ENCODE measurements at places on chromosomes 16 and 17.
A peak's percentile ranks its signal among the peaks of the same experiment; 100 is the strongest.

- no peak for DNase-seq
Measured at GRCh38 chr17:50922721-50923405, 56.7 kb upstream of the TOB1 start.

DNA sequence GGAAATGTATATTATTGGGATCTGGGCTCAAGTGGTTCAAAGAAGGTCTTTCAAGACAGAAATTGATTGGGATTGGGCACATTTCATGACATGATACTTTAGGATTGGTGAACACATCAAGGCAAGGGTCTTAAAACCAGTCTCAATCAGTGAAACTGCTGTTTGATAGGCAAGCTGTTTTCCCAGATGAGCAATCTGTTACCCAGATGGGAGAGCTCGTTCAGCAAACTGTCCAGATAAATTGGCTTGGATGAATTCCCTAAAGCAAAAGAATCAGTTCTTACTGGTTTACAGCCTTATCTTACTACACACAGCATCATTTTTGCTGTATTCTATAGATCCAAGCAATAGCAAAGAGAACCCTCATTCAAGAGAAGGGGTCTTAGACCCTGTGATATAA is 31.0 kb upstream of the CNEP1R1 start:
- no peak for DNase-seq

- DNase-seq, result peak; percentile 87
Measured at GRCh38 chr17:16584273-16584995, 15.4 kb upstream of the ZNF287 start.

- DNase-seq, result peak; percentile 45
Measured at GRCh38 chr16:21336231-21336630, 58.1 kb upstream of the CRYM start.

GRCh38 chr16:70364399-70364798 is 17.7 kb downstream of the DDX19A start:
- DNase-seq, result no peak

DNA sequence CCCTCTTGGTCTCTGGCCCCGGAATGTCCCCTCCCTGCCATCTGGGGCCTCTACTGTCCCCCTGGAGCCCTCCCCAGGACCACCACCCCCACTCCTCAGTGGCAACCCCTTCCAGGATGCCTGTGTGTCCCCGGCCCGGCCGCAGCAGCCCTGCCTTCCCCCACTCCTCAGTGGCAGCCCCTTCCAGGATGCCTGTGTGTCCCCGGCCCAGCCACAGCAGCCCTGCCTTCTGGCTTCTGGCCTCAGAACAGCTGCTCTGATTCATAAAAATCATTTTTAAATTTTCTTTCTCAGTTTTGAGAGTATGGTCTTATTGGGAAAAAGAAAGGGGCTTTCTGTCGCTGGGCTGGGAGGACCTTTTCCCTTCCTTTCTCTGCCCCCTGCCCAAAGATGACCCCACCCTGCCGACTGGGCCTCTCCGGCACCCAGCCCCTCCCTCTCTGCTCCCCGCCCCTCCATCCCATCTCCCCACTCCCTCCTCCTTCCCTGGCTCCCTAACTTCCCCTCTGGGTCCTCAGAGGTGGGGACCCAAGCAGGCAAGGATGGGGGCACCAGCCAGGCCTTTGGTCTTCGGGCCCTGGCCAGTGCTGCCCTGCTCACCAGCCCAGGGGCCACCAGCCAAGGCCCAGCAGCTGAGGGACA is 40.5 kb downstream of the BAHCC1 start:
- no peak for DNase-seq

DNA sequence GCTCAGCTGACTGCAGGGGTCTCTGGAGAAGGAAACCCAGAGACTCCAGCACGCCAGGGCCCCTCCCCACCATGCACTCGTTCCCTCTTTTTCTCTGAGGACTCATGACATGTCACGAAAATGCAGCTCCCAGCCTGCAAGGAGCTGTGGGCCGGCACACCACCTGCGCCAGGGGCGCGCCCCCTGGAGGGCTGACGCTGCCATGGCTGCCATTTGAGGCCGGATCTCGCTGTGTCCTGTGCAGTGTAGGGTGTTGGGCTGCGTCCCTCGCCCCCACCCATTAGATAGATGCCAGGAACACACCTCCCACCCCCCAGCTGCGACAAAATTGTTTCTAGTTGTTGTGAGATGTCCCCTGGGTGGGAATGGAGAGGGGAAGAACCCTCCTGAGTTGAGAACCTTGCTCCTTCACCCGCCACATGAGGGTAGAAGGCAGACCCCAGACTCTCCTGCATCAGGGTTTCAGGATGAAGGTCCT is 8.2 kb downstream of the SYNGR2 start:
- DNase-seq, result peak; percentile 41

GRCh38 chr17:17964710-17965109 is 7.5 kb downstream of the TOM1L2 start:
- no peak for DNase-seq

DNA sequence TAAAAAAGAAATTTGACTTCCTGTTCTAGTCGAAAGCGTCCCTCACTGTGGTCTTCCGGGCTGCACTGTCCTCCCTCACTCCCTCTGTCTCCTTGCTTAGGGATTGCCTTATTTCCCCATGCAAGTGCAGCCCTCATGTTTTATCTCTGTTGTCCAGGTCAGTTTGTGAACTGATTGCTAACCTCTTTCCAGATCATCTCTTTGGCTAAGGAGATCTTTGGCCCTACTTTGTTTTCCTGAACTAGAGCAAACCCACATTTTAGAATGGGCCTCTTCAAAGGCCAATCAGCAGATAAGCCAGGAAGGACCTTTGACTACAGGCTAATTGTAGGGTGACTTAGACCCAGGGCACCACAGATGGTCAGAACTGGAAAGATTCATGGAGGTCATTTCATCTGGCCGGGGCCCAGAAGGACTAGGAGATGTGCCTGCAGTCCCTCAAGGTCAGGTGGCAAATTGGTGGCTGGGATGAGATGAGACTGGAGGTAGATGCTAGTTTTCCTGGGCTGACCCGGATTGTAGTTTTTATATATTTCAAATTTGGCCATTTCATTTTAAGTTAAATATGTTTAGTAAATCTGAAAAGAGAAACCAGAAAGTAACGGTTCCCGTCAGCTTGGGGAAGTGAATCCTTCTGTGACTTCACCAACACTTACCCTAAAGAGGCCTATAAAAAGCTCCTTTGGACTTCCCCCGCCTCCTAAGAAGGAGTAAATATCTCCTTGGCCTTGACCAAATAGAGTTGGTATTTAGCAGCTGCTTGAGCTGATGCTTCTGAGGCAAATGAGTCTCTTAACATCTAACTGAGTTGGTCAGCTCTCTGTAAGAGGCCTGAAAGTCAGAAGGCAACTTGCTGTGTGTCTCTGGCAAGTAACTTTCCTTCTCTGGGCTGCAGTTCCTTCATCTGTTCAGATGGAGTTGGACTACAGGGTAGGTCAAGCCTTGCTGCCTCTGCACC is 6.2 kb upstream of the SLC25A19 start:
- DNase-seq, result no peak

GRCh38 chr17:29711588-29712385 is 89.1 kb upstream of the CORO6 start:
- no peak for DNase-seq

DNA sequence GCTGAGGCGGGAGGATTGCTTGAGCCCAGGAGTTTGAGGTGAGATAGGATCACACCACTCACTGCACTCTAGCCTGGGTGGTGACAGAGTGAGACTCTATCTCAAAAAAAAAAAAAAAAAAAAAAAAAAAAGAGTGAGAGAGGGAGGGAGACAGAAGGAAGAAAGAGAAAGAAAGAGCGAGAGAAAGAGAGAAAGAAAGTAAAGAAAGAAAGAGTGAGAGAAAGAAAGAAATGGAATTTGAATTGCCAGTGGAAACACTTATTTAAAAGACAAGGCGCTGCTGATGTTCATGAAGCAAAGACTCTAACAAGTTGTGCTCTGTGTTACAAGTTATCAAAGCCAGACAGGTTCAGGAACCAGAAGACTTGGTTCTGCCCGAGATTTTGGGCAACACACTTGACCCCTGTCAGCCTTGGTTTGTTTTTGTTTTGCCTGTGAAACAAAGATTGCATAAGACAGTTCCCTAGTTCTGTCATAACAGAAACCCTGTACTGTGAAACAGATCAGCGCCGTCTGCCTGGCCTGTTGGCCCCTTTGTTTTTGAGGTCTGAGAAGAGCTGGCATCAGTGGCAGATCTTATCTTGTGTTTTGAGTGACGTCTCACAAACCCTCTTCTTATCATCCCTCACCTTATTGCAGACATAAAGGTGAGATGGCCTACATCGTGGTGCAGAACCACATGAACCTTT is 55.4 kb upstream of the ENDOV start:
- DNase-seq, result peak; percentile 6

DNA sequence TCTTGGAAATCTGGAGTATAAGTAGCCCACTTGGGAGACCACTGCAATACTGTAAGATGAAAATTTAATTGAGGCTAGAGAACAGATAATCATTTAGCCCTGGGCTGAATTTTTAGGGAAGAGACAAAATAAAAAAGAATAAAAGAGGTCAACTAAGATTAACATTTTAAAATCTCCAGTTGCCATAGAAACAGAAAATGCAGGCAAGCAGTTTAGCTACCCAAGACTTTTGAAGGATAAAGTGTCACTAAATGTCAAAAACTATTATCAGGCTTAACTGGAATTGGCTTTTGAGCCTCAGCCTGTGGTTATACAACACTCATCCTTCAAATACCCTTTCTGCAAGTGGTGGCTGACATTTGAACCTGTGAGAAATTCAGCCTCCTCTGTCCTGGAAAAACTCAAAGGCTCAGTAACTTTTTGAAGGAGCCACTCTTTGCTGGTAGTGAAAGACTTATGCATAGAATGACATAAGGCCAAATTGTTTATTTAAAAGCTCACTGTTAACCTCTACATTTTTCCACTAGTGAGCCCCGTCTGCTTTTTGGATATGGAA is 220.7 kb upstream of the KCNJ16 start:
- no peak for DNase-seq

DNA sequence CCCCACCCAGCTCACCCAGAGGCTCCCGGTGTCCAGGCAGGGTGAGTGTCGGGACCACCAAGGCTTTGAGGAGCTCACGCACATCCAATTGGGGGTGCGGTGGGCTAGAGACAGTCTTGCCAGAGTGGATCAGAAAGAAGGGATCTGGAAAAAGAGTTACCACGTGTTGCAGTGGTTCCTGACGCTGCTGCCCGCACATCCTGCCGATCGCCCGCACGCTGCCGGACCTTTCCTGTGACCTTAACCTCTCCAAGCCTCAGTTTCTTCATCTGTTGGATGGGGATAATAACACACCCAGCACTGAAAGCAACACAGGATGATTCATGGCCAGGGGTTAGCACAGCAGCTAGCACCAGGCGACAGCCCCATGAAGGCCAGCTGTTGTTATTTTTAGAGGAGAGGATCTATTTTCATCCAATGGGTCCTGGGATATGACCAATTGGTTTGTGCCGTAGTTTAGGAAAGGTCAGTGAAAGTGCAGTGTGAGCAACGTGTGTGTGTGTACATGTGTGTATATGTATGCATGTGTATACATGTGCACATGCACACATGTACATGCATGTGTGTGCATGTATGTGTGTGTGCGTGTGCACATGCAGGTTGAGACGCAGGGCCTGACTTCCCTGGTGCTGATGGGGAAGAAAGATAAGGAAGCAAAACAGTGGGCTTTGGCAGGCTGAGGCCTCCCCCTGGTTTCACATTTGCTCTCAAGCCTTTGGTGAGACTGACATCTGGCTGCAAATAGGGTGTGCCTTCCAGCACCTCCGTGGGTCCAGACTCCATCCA is 2.5 kb downstream of the ITGAX start:
- peak; percentile 8 for DNase-seq

- peak; percentile 92 for DNase-seq
Measured at GRCh38 chr16:9854675-9855074, 327.6 kb downstream of the GRIN2A start.
